ENCODE measurements at places on chromosomes 13 and 19. TPM values are rescaled to one million over a fixed set of nuclear protein-coding genes. Genes with fewer than 3 reads are reported as not detected.
A peak's percentile ranks its signal among the peaks of the same experiment; 100 is the strongest.

Gene GSX1
- total RNA-seq: not detected

Gene NTF4
- total RNA-seq: not detected

Gene VSTM1
- not detected for total RNA-seq

Gene FOXA3
- 31.6 TPM for total RNA-seq

Gene RASAL3
- 1.9 TPM for total RNA-seq

DNA sequence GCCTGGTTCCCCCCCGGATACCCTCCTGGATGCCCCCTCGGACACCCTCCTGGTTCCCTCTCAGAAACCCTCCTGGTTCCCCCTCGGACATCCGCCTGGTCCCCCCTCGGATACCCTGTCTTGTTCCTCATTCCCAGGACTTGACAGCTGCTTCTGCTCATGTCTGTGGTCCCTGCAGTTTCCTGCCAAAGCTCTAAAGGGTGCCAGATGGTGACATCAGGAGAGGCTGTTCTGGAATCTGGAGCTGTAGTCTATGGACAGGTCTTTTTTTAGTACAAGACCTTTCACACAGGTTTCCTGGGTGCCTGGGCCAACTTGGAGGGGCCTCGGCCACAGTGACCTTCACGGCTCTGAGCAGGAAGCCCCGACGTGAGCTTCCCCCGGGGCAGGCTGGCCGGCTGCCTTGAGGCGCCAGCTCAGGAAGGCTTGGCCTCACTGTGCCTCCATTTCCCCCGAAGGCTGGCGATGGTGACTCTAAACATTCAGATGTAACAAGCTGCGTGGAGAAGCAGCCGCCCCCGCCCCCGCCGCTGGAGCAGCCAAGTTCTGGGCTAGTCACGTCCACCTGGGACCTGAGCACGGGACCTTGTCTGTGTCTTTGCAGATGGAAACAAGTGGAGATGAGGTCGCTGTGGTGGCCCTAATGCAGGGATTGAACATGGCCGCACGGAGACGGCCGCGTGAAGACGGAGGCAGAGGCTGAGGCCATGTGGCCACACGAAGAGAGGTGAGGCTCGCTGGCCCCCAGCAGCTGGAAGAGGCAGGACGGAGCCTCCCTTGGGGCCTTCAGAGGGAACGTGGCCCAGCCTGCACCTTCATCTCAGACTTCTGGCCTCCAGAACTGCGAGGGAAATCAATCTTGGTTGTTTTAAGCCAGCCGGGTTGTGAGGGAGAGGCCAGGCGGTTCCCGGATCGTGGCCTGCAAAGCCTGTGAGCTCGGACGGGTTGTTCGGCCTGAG lies 12.7 kb downstream of the SGTA start:
- DNase-seq: no peak

DNA sequence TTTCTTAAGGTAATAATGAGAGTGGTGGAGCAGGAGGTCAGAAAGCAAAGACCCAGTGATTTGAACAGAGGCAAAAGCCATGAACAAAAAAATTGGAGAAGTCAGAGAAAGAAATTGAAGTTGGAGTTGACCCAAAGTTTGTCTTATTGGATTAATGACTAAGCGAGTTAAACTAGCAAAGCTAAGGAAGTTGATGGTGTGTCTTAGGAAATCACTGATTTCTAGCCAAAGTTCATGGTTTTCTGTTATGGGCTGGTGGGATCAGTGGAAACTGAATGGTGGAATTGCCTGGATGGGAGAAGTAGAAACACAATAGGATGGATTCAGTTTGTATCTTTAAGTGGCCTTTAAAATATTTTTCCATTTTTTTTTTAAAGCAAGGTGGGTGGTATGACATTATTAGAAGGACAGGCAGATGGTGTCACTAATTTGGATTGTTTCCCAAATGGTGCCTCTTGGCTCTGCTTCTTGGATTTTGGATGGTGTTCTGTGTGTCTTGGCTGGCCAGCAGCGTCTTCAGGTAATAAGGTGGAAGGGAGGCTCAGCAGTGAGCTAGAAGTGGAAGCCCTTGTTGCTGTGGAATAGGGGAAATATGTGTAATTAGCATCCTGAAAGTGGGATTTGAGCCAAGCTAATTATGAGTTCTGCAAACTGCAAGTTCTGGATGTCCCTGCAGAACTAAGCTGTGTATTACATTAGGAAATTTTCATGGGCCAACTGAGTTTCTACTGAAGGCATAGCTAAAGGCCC lies 302.9 kb downstream of the LMO7 start:
- DNase-seq: no peak

DNA sequence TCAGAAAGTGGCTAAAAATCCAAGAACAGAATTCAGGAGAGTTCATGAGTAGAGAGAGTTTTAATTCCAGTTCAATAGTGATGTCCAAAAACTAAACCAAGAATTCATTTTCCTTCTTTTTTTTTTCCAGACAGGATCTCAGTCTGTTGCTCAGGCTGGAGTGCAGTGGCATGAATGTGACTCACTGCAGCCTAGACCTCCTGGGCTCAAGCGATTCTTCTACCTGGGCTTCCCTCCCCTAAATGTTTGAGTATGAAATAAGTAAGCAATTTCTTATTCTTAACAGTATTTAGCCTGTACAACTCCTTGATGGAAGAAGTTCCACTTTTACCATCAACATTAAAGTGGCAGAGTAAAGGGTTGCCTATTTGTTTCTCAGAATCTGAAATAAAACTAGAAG lies 3.8 kb downstream of the COMMD6 start:
- no peak for DNase-seq

- DNase-seq: peak; percentile 93
Observed at GRCh38 chr19:15452111-15453047, 2.6 kb upstream of the WIZ start.
